ENCODE measurements at places on chromosomes 16 and 17.
A peak's percentile ranks its signal among the peaks of the same experiment; 100 is the strongest.

- no peak for DNase-seq
Observed at GRCh38 chr17:14838567-14838966, 426.6 kb downstream of the PMP22 start.

DNA sequence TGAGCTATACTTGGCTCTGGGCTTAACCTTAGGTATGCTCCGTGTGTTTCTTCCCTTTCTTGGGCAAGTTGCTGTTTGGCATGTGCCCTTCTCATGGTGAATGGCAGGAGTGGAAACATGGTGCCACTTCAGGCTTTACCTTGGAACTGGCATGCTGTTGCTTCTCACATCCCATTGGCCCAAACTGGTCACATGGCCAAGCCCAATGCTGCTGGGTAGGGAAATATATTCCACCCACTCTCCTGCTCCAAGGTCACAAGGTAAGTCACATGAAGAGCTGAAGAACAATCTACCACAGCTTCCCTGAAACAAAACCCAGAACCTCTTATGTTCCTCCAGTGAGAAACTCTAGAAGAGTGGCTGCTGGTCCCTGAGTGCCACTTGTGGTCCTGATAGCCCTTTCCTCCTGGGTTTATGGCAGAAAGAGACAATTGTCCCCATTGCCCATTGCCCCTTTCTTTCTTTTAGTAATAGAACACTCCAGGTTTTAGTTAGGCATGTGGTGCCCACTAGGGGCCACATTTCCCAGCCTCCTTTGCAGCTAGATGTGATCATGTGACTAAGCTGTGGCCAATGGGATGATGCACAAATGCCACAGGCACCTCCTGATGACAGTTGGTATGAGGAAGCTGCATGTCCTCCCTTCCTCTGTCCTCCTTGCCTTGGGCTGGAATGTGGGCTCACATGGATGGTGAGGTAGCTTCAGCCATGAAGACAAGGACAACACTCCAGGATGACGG lies 50.3 kb downstream of the MEOX1 start:
- no peak for DNase-seq

DNA sequence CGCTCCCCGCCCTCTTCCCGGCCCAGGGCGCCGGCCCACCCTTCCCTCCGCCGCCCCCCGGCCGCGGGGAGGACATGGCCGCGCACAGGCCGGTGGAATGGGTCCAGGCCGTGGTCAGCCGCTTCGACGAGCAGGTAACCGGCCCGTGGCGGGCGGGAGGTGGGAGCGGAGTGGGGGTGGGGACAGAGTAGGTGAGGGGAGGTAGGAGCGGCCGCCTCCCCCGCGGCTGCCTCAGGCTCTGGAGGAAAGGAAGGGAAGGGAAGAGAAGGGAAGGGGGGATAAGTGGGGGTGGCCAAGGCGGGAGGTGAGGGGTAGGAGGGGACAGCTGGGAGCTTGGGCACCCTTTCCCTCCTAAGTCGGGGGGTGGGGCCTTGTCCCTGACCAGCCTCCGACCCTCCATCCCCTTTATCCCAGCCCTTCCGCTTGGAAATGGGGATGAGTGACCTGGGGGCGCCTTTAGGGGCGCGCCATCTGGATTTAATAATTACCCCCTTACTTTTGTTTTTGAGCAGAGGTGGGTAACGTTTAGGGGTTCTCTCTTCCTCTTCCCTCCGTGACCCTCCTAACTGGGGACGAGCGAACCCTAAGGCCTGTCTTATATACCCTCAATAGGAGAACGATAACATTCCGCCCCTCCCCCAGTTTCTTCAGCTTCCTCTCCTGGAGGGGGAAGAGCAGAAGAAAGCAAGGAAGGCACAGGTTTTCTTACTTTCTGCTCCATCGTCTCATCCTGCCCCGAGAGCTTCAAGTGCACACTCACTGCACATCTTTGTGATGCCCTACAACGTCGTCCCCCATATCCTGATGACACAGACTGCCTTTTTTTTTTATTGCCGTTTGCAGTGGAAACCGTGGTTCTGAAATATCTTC lies 694 bp downstream of the NF1 start:
- DNase-seq, result no peak

GRCh38 chr16:3135126-3135715 lies 392 bp downstream of the ZNF213 start:
- DNase-seq, result no peak

DNA sequence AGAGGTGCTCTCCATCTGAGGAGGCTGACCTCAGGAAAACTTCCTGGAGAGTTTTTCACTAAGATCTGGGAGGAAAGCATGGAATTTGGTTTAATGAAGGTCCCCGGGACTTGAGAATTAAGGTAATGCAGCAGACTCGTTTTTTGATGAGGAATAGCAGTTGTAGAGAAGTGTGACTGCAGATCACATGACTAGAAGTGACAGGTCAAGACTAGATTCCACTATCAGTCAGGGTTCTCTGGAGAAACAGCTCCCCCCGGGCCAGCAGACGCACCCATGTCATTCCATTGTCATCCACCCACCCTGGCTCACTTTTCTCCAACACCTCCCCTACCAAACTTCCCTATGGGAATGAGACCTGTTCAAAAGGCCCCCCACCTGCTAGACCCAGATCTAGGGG lies 1.9 kb upstream of the DHRS13 start:
- DNase-seq, result no peak

DNA sequence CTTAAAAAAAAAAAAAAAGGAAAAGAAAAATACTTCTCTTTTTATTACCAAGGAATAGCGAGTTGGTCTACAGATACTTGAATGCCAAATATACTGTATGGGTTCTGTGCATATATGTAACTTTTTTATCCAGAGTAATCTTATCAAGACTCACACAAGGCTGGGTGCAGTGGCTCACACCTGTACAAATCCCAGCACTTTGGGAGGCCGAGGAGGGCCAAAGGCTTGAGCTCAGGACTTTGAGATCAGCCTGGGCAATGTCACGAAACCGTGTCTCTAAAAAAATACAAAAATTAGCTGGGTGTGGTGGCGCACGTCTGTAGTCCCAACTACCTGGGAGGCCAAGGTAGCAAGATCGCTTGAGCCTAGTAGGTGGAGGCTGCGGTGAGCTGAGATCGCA lies 137.4 kb upstream of the TMEM97 start:
- no peak for DNase-seq

DNA sequence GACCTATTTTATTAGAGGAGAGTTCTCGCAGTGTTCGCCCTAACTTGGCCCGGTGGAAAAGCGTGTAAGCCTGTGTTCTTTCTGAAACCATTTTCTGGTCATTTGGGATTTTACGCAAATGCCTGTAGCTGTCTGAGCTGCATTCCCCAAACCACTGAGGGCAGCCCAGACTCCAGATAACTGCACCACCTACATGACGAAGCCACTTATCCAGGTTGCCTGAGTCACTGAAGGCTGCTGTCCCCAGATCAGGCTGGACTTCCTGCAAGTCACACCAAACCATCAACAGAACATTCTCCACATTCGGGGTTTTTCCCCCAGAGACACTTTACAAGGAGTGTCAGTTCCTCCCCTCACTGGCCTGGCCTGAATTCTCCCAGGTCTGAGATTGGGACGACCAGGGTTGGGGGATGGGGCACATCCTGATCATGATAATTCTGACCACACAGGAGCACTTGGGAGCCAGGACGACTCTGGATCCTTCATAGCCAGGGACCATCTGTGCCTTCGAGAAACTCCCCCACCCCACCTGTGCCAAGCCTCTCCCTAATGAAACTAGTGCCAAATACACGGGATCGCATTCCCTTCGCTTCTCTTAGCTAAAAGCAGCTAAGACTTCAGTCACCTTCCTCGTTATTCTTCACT lies 2.3 kb downstream of the RPRML start:
- DNase-seq, result no peak

DNA sequence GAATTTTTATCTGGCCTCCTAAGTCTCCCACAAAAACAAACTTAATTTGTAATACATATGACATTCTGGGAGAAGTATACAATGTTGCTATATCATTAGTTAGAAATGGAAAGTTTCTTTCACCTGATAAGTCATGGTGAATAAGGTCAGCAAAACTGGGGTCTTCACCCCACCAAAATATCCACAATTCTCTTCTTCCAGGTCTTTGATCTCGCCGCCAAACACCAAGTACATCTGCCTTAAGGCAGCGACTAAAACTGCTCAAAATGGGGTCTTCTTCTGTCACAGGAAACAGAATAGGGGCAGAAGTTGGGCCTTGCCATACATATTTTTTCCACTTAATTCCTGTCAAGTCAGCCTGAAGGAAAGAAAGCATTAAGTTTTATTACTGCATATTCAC lies 2.1 kb downstream of the MED13 start:
- DNase-seq, result no peak

- DNase-seq, result no peak
Observed at GRCh38 chr17:862582-862981, 80.4 kb downstream of the MRM3 start.

DNA sequence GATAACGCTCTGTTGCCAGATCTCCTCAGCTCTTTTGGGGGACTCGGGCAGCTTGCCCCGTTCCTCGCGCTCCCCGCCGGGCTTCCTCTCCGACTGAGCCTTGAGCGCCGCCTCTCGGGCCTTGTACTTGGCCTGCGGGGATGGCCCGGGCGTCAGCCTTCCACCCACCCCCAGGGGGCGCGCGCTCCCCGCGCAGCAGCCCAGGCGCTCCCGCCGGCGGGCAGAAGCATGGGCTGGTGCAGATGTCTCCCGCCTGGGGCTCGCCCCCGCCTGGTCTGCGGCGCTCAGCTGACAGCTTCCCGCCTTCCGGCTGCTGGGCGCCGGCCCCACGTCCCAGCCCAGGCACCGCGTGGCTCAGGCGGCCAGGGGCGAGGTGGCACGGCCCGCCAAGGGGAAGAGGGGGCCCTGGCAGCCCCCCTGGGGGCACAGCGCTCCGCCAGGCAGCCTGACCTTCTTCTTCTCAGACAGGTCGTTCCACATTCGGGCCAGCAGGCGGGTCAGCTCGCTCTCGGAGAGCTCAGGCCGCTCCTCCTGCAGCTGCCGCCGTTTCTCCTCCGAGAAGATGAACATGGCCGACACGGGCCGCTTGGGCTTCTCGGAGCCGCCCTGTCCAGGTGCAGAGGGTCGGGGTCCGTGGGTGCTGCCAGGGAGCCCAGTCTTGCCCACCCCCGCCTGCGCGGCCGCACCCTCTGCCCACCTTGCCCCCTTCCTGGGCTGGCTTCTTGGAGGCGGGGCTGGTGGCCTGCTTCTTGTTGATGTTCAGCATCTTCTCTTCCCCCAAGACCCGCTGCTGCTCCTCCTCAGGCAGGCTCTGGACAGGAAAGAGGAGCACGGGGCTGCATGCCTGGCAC lies 8.9 kb downstream of the UBTF start:
- DNase-seq, result peak; percentile 91

DNA sequence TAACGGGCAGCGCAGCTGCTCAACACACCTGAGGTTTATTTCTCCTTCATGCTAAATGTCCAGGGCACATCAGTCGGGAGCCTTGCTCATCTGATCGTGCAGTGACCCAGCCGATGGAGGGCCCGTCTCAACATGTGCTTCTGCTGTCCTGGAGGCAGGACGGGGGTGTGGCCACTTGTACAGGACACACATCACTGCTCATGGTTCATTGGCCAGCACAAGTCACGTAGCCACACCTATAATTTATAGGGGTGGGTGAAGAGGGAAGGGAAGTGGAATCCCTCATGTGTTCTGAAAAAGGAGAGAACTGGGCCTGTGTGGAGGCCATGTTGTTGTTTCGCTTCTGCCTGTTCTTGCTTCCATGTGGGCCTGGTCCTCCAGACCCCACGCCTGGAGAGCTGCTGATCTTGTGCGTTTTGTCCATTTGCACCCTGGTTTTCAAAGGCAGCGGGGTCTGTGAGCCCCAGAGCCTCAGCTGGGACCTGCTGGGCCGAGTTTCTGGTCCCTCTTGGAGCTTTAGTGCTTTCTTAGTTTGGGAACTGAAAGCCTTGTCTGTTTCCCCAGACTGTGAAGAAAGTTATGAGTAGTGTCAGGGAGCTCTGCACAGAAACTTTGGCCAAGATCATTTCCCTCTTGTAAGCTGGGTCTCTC lies 60.5 kb downstream of the CMIP start:
- DNase-seq, result no peak

- DNase-seq, result no peak
Observed at GRCh38 chr16:20851601-20852000, 45.3 kb downstream of the REXO5 start.

DNA sequence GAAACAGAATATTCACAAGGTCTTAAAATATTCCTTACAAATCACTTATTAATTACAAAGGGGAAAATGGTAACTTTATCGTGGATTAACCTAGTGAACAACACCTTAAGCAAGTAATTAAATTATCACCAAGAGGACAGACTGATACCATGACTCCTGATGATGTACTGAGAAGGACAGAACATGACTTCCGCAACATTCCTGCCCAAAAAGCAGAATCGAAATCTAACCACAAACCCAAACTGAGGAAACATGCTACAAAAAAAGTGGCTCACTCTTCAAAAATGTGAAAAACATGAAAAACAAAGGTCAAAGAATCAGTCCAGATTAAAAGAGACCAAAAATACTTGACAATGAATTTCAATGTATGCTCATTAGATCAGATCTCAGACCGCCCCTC lies 151.5 kb downstream of the AATF start:
- DNase-seq, result no peak

- no peak for DNase-seq
Observed at GRCh38 chr17:57327176-57327970, 71.0 kb downstream of the MSI2 start.

DNA sequence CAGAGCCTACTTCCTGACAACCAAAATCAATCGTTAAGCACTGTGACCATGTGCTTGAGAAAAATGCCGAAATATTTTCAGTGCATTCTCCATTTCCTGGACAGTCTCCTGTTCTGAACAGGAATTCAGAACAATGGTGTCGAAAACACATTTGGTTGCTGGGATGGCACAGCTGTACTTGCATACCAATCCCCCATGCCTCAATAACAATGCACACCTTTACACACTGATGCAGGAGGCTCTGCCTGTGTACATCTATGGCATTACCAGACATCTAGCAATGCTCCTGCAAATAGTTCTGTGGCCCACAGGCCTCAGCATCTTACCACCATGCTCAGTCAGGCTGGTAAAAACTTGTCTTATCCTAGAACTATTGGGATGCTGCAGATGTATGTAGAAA lies 6.2 kb downstream of the CHTF8 start:
- no peak for DNase-seq

DNA sequence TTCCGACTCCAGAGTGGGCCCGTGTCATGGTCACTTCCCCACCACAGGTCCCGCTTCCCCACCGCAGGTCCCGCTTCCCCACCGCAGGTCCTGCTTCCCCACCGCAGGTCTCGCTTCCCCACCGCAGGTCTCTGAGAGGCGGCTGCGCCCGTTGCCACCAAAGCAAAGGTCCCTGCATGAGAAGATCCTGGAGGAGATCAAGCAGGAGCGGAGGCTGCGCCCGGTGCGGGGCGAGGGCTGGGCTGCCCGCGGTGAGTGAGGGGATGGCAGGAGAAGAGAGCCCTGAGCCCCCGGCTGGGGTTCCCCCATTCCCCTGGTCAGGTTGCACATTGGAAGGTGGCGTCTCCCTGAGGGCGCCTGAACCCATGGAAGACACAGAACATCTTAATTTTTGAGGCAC lies 17.4 kb upstream of the TCF25 start:
- DNase-seq, result no peak

All from central memory CD8-positive, alpha-beta T cell (primary cell).